A549 treated with CpdA at 1 μM for 4 hours (cell line): ENCODE measurements at places on chromosomes 5 and 9. TPM values are rescaled to one million over a fixed set of nuclear protein-coding genes. Genes with fewer than 3 reads are reported as not detected.

The KCNT1 gene
- not detected in 5 replicates for total RNA-seq

The C5orf52 gene
- total RNA-seq: not detected in 5 replicates

The SLC6A18 gene
- total RNA-seq: not detected in 5 replicates

The NEURL1B gene
- 2.2 to 3.4 TPM (median 2.6 TPM) in 5 replicates for total RNA-seq
